Stimulated activated CD4-positive, alpha-beta T cell treated with anti-CD3 and anti-CD28 coated beads, Interleukin-1b, Interleukin-23, amount 100 ng/mL, for 24 hours (primary cell): ENCODE measurements at places on chromosomes 5 and 9.

GRCh38 chr5:142104491-142104890 lies 4.1 kb upstream of the NDFIP1 start:
- no peak for DNase-seq

- no peak for DNase-seq
These were observed 43.5 kb downstream of the RUSC2 start for GRCh38 chr9:35533398-35533797.

DNA sequence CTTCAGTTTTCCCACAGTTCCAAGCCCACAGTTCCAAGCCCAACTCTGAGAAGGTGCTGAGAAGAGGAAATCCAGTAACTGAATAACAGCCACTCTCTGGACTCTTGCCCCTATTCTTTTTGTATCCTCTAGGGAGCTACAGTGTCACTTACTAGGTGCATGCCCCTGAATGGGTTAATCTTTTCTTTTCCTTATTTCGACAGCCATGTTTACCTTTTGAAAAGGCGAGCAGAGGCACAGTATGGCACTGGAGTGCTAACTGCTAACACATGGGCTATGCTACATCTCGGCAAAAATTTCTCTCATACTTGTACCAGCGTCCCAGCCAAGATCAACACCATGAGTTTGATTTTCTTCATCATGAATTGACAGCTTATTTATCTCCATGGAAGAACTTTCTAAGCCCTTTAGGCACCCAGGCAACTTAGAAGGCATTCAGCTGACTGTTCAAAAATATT lies 222.6 kb downstream of the EBF1 start:
- no peak for DNase-seq

GRCh38 chr9:134734270-134734669 lies 92.7 kb downstream of the COL5A1 start:
- no peak for DNase-seq

GRCh38 chr9:36029202-36029601 lies 7.5 kb upstream of the RECK start:
- no peak for DNase-seq

- no peak for DNase-seq
These were observed 94.8 kb downstream of the ROR2 start for GRCh38 chr9:91855196-91855595.

- DNase-seq: no peak
These were observed 287.5 kb downstream of the SMARCA2 start for GRCh38 chr9:2302606-2303005.

- no peak for DNase-seq
These were observed 5.3 kb downstream of the SLC1A3 start for GRCh38 chr5:36611520-36612274.

- DNase-seq: no peak
These were observed 295.7 kb downstream of the MED10 start for GRCh38 chr5:6082685-6083084.

DNA sequence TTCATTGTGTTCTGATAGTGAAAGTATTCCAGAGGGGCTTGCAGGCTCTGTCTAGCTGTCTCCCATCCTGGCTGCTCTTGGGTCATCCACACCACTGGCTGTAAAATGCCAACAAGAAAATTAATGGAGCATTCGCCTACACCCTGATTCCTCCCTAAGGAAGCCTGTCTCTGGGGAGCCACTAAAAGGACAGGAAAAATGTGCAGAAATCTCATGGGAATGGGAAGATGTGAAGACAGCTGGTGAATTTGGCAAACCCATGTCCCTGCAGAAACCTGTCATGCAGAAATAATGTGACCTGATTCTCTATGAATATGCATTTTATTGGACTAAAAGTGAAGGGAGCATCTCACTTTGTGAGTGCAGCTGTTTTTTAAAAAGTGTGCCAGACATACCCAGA lies 265.6 kb downstream of the TUSC1 start:
- DNase-seq: no peak

DNA sequence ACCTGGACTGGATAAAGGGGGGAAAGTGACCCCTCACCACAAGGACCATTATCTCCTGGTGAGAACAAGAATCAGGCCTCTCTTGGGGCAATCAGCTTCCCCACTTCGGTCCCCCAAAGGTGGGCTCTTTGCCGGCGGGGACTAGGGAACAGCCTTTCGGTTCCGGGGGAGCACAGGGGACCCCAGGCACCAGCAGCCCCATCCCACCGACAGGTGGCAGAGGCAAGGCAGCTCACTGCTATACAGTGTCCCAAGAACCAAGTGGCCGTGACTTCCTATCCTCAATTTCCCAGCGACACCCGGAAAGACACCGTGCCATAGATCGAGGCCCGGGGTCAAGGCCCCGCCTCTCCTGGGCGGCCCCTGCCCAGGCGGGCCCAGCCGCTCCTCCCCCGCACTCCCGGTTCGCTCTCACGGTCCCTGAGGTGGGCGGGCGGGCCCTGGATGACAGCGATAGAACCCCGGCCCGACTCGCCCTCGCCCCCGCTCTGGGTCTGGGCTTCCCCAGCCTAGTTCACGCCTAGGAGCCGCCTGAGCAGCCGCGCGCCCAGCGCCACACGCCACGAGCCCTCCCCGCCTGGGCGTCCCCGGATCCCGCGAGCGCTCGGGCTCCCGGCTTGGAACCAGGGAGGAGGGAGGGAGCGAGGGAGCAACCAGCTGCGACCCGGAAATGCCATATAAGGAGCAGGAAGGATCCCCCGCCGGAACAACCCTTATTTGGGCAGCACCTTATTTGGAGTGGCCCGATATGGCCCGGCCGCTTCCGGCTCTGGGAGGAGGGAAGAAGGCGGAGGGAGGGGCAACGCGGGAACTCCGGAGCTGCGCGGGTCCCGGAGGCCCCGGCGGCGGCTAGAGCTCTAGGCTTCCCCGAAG lies 655 bp upstream of the EGR1 start:
- DNase-seq: peak; percentile 94

GRCh38 chr9:125484350-125485282 lies 222.4 kb downstream of the MAPKAP1 start:
- DNase-seq: no peak

DNA sequence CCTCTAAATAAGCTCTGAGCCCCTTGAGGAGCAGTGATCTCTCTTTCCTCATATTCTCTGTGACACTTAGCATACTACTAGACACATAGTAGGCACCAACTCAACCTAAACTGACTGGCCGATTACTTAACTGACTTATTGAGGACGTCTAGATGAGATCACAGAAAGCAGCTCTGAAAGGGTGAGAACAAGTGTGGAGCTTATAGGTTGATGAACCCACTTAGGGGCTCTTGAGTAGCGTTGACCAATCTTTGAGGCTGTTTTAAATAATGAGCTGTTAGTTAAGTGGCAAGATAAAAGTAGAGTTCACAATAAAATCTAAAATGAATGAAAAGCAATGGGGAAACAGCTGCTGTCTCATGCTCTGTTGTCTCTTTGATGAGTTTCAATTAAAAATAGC lies 124.7 kb upstream of the TNPO1 start:
- no peak for DNase-seq

- no peak for DNase-seq
These were observed 343.3 kb upstream of the TNC start for GRCh38 chr9:115461280-115461679.

DNA sequence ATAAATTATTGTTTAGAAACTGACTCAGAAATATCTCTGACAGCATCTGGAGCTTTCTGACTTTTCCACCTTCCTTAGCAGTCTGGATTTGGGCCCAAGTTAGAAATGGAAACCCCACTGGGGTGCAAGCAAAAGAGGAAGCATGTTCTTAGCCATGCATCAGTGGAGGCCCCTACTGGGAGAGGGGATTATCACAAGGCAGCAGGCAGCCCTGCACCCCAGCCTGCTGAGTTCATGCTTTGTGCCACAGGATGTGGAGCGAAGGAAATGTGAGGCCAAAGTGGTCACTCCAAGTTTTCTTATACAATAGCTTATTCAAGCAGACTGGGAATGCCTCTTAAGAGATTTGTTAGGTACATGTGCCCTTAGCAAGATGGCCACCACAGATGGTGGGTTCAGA lies 146.5 kb upstream of the TLX3 start:
- no peak for DNase-seq

DNA sequence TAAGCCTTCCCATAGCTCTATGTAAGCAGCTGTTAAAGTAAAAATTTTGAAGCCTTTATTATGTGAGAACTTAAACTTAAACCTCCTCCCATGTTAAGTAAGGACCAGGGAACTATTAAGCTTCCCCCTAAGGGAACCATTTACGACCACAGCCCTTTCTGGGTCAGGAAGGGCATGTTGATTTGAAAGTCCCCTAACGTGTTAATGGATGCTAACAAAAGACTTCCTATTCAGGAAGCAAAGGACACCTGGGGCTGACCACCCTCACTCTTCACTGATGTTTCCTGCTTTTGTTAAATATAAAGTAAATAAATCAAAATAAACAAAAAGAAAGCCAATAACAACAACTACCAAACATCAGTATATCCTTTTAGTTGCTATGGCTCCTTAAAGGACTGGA lies 170.6 kb upstream of the RFX3 start:
- DNase-seq: no peak

DNA sequence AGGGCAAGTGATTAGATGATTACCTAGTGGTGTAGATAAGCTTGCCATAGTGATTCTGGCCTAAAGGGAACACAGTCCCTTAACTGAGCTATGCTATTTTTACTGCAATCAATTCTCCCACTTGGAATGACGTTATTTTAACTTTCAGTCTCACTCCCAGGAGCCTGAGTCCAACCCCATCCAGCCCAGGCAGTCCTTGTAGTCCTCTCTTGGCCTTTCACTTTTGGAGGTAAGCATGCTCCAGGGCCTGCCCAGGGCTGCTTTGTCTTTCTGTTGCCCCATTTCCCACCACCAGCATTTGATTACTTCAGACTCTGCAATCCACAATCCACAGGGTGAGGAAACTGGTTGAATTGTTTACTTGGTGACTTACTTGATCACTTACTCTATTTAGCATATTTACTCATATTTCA lies 233.0 kb downstream of the CD180 start:
- no peak for DNase-seq

GRCh38 chr9:135456436-135457104 lies 23.0 kb upstream of the PPP1R26 start:
- DNase-seq: no peak

DNA sequence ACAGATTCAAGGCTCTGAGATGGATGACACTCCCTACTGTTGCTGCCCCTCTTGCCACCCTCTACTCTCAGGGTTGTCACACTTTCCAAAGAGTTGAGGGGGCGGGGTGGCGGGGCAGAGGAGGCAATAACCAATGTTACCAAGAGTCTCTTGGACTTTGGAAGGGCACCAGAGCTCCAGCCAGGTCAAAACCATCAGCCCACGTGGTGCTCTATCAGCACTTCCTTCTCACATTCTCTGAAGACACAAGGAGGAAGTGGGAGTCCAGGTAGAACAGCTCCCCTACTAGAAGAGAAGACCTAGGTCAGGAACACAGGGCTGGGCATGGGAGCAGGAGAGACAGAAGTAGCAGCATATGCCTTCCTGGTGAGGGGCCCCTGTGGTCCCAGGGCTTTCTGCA lies 33.0 kb upstream of the PIK3R1 start:
- DNase-seq: no peak

DNA sequence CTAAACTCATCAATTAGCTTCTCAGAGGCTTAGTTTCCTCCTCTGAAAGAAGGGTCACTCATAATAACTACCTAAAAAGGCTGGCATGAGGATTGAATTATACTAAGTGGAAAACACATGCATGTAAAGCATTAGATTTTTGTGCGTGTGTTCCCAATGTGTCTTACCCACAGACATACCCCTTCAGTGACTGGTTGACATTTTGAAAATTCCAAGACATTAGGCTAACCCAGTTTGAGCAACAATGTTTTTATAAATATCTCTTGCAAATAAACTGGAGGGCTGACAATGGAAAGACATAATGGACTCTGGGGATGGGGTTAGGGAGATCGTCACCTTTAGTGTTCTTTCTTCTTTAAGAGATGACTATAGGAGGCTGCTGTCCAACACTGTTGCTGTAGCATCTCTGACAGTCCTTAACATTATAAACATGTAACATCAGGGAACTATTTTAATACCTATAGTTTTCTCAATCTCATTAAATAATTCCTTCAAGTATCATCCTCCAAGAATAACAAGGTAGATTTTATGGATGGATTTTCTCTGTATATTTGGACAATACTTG lies 24.3 kb downstream of the HMHB1 start:
- no peak for DNase-seq

DNA sequence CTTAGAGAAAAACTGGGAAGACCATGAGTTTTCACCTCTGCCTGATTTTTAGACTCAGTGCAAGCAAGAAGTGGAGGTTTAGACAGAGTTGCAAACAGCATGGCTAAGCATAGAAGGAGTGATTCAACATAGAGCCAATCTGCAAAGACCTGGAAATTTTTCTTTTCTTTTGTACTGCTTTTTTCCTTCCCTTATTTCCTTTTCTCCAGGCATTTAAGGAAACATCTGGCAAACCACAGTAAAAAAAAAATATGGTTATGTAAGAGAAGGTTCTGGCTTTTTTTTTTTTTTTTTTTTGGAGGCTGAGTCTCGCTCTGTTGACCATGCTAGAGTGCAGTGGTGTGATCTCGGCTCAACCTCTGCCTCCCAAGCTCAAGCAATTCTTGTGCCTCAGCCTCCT lies 16.6 kb upstream of the DCAF12 start:
- no peak for DNase-seq

DNA sequence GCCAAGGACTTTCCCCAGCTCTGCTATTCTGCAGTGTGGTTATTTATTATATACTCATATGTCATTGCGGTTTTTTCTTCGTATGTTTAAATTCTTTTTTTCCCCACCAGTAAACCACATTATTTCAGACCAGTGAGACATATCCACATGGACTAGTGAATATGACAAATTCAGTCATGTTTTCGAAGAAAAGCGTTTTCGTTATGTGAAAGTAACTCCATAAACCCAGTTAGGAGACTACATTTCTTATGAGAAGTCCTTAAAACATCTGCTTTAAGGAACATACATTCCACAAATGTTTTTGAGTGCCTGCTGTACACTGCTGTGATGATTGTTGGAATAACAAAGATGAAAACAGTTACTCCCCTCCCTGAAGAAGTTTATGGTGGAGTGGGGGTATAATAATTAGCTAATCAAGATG lies 591.8 kb upstream of the CLINT1 start:
- DNase-seq: no peak
